ENCODE measurements at places on chromosomes 16 and 17.
A peak's percentile ranks its signal among the peaks of the same experiment; 100 is the strongest.

- no peak overlapping the region for H3K27ac ChIP-seq
- no peaks in the 10 kb centered on the region for H3K27me3 ChIP-seq
- peaks cover 6% of the 10 kb centered on the region for H3K4me1 ChIP-seq
- no peaks in the 10 kb centered on the region for H3K36me3 ChIP-seq
Observed at GRCh38 chr17:78789149-78789662, 7.1 kb upstream of the CYTH1 start.

- no peak overlapping the region for H3K4me3 ChIP-seq
- H3K36me3 ChIP-seq, result no peaks in the 10 kb centered on the region
- H3K27ac ChIP-seq, result no peak overlapping the region
- H3K27me3 ChIP-seq, result no peaks in the 10 kb centered on the region
- no peaks in the 10 kb centered on the region for H3K4me1 ChIP-seq
Observed at GRCh38 chr16:8756755-8757154, 40.7 kb downstream of the TMEM186 start.

DNA sequence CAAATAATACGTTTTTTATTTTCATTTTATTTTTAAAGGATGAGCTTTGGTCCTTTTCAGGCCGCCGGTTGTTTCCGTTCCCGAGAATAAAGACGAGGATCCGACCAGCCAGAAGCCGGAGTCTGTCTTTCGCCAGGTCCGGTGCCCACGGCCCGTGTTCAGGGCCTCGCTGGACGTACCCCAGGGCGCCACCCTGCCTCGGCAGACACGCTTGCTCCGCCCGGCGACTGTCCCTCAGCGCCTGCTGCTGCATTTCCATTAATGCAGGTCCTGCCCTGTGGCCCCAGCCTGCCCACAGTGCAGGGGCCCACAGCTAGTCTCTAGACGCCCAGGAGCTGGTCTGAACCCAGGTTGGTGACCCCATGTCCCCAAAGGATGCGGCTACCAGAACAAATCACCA lies 15.6 kb downstream of the METRNL start:
- no peak overlapping the region for H3K4me3 ChIP-seq
- DNase-seq, result no peak
- H3K36me3 ChIP-seq, result peaks cover 3% of the 10 kb centered on the region

- no peak for DNase-seq
- H3K4me3 ChIP-seq, result no peak overlapping the region
- no peaks in the 10 kb centered on the region for H3K36me3 ChIP-seq
Observed at GRCh38 chr17:63542218-63542545, 8.1 kb upstream of the DCAF7 start.

DNA sequence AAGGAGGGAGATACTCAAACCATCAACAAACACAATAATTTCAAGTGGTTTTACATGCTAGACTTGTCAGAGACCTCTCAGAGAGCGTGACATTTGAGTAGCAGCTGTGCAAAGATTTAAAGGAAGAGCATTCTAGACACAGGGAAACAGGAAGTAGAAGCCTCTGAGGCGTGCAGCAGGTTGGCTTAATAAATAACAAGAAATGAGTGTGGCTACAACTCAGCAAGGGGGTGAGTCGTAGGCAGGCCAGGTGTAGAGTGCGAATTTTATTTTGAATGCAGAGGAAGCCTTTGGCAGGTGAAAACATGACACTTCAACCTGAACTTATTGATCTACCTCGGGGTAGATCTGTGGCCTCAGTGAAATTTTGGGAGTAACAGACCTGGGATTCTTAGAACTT lies 73.2 kb upstream of the MRTFB start:
- no peak overlapping the region for H3K27ac ChIP-seq
- H3K4me3 ChIP-seq, result no peak overlapping the region
- peaks cover 15% of the 10 kb centered on the region for H3K4me1 ChIP-seq
- no peaks in the 10 kb centered on the region for H3K27me3 ChIP-seq
- H3K36me3 ChIP-seq, result no peaks in the 10 kb centered on the region
- no peak for DNase-seq

GRCh38 chr16:14405611-14406537 lies 224.2 kb downstream of the PARN start:
- H3K36me3 ChIP-seq, result no peaks in the 10 kb centered on the region
- H3K4me3 ChIP-seq, result peak overlapping the region; percentile 47
- peak; percentile 89 for DNase-seq
- H3K27ac ChIP-seq, result no peak overlapping the region
- no peaks in the 10 kb centered on the region for H3K27me3 ChIP-seq

- H3K27me3 ChIP-seq, result peaks cover 2% of the 10 kb centered on the region
- no peak overlapping the region for H3K4me3 ChIP-seq
- peaks cover 26% of the 10 kb centered on the region for H3K4me1 ChIP-seq
- DNase-seq, result no peak
Observed at GRCh38 chr17:39660397-39661385, 4.5 kb upstream of the TCAP start.

DNA sequence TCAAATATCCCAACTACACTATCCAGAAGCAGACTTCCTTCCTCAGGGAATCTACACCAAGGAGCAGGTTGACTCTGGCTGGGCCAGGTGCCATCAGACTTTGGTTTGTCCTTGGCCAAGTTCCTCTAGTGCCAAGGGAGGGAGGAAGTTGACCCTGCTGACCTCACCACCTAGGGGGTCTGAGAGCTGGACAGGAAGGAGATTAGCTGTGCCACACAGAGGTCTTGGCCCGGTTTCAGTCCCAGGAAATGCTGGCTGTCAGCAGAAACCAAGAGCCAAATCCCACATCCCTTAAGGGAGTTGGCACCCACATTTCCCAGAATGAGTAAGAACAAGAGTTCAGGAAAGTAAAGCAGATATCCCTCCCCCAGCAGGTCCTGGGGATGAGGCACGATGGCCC lies 178.2 kb downstream of the SALL1 start:
- H3K36me3 ChIP-seq, result no peaks in the 10 kb centered on the region
- H3K4me3 ChIP-seq, result no peak overlapping the region
- H3K27ac ChIP-seq, result no peak overlapping the region
- DNase-seq, result no peak

DNA sequence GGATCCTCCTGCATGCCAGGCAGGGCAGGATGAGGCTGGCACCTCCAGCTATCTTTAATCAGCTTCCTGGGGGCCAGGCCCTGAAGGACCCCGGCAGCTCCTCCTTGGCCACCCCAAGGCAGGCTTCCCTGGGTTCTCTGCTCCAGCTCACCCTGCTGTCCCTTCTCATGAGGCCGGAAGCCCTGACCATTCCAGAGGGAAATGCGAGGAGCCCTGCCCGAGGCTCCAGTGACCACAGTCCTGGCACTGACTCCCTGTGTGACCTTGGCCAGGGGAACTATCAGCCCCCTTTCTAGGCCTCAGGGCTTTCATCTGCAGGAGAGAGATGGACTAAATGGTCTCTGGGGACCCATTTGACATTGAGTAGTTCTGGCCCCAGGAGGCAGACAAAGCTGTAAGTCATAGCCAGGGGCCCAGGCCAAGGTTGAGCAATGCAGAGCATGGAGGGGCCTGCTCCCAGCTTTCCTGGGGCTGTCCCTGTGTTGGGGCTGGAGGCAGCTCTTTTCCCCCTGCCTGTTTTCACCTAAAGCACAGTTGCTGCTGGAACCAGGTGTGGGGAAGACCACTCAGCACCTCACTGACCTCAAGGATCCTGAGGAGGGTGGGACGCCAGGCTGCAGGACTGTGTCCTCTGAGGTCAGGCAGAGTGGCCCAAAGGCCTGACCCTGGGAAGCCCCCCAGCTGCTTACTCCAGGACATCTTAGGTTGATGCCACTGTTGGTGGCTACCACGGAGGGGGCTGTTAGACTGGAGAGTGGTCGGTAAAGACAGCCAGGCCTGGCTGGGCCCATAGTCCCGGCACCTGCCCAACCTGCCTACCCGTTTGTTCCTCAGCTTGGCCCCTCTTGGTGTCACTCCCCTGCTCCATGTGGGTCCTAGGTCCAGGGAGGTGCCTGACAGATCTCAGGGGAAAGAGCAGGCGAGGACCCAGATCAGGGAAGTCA lies 8.1 kb downstream of the KCNH6 start:
- H3K4me3 ChIP-seq, result no peak overlapping the region
- DNase-seq, result no peak
- no peaks in the 10 kb centered on the region for H3K4me1 ChIP-seq
- H3K27ac ChIP-seq, result no peak overlapping the region
- no peaks in the 10 kb centered on the region for H3K27me3 ChIP-seq
- H3K36me3 ChIP-seq, result no peaks in the 10 kb centered on the region

DNA sequence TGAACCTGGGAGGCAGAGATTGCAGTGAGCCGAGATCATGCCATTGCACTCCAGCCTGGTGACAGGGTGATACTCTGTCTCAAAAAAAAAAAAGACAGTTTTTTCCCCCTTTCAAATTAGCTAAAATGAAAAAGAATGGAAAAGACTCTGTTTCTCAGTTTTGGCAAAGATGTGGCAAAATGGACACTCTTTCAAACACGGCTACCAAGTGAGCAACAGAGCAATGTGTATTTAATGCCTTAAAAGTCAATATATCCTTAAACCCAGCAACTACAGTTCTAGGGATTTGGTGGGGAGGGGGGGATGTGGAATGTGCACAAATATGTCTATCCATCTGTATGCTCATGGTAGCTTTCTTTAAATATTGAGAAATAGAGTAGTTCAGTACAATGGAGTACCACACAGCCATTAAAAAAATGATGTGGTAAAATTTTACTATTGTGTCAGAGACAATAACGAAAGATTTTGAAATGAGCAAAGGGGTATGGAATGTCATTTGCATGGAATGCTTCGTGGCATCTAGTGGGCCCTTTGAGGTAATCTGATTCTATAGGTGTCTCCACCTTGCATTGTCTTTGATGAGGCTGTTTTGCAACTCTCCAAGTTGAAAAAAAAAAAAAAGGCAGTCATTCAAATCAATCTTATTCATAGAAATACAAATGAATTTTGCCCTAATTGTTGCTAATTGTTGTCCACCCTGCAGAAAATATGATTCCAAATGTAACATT lies 108.1 kb downstream of the AXIN2 start:
- no peaks in the 10 kb centered on the region for H3K36me3 ChIP-seq
- peak; percentile 69 for DNase-seq
- H3K4me3 ChIP-seq, result no peak overlapping the region
- peaks cover 16% of the 10 kb centered on the region for H3K4me1 ChIP-seq

Data from GM23338 (cell line).